ENCODE measurements at places on chromosomes 16 and 17.
A peak's percentile ranks its signal among the peaks of the same experiment; 100 is the strongest.

GRCh38 chr17:1323336-1323735, 43.9 kb downstream of the TRARG1 start:
- no peak for DNase-seq

GRCh38 chr17:68532826-68533225, 20.6 kb downstream of the PRKAR1A start:
- DNase-seq = no peak

DNA sequence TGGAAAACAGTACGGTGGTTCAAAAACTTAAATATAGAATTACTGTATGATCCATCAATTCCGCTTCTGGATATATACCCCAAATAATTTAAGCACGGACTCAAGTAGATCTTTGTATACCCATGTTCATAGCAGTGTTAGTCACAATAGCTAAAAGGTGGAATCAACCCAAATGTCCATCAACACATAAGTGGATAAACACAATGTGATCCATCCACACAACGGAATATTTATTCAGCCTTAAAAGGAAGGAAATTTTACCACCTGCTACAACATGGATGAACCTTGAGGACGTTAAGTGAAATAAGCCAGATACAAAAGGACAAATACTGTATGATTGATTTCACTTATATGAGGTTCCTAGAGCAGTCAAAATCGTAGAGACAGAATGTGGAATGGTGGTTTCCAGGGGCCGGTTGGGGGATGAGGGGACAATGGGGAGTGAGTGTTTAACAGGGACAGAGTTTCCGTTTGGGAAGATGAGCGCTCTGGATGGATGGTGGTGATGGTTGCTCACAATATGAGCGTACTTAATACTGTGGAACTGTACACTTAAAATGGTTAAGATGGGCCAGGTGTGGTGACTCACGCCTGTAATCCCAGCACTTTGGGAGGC, 5.4 kb upstream of the RNF222 start:
- DNase-seq = no peak

DNA sequence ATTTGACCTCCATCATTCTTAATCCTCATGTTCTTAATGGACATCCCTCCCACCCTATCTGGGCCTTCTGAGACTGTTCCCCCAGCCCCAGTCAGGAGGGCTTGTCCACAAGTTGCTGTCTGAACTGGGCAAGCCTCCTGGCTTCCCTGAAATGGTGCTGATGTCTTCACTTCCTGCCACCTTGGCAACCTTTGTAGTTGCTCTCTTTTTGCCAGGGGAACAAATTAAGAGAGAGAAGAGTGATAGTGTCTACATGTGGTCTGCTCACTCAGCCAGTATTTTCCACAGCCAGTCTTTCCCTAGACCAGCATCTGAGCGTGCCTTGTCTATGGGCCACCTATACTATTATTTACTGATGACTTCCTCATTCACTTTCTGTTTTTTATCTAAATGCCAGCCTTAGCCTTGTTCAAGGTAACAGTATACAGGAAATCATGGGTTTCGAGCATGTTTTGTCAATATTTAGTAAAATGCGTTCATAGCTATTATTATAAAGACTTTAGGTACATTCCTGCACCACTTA, 710.1 kb downstream of the MAF start:
- DNase-seq = no peak

DNA sequence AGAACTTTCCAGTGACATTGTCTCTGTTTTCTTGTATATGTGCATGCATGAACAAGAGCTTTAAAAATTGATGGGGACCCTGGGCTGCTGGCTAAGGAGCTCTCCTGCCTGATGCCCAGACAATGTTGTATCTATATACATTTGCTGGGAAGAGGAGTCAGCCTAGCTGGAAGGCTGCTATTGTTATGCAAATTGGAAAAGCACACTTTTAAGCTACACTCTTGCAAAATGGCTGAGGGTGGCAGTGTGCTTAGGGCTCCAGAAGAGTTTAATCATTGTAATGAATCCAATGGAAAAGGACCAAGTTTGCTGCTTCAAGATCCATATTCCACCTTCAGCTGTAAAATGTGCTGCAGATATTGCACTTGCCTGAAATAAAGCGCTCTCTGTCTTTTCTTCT, 171.8 kb downstream of the PRKCA start:
- DNase-seq = no peak

DNA sequence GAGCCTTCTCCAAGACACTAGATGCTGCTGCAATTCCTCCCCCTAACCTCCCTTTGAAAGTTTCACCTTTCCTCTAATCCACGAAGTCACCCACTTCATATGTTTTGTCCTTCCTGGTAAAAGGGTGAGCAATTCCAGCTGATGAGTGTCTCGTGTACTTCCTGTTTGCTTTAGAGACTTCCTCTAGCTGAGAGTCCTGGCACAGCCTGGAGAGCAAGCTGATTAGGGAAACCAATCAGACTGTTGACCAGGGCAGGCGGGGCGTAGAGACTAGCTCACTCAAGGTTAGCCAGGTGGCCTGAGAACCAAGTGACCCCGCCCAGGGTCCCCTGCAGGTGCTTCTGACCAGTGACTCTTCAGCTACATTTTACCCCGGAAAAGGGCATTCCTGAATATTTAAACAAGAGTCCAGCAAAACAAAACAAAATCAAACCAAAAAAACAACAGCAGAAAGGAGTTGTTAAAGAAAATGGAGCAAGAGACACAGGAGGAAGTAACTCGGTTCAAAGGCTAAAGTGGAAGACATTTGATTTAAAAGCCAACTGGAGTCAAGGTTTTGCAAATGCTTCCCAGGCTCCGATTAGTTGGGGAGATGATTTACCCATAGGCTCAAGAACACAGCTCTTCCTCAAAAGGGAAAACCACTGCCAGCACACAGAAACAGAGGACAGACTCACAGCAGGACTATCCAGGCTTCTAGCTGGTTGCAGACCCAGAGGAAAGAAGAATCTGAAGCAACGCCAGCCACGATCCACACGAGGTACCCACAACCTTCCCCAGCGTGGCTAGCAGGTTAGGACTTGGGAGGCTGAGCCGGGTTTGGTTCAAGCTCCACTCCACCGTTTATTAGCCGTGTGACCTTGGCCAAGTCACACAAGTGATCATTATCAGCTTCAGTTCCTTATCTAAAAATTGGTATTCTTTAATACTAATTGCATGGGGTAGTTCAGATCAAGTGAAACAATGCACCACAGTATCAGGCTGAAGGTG, 13.4 kb downstream of the HSPB9 start:
- no peak for DNase-seq

GRCh38 chr17:68125111-68125870, 89.8 kb downstream of the KPNA2 start:
- no peak for DNase-seq

DNA sequence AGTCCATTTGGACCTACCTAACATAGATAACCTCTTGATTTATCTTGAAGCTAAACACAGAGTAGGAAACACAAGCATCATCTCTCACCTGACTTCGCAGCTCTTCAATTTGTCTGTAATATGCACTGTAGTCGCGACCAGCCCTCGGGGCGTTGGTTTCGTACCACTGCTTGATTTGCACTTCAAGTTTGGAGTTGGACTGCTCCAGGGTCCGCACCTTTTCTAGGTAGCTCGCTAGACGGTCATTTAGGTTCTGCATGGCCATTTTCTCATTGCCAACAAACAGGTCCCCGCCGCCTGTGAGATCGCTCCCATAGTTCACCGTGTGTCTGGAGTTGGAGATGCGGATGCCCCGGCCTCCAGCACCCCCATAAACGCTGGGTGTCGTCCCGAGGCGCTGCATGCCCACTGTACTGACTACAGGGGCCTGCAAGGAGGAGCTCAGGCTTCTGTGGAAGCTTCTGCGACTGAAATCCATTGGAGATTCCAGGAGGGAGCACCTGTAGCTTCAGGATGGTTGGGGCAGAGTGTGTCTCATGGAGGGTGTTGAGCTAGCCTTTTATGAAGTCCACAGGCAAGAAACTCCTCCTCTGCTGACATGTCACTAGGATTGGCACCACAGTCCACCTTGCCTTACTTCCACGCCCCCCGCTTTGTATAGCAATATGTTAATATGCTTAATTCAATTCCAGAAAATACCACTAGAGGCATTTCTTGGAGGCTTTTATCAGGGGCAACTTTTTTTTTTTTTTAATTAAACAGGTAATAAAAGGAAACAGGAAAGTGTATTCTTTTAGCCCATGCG, at the start of gene KRT20:
Gene KRT20, minus strand, starts transcription at position 535 of the 805 bp plus-strand sequence. Its CDS starts 57 bp downstream, at position 478.
- no peak for DNase-seq

- DNase-seq = no peak
These were observed 372.7 kb upstream of the CDH11 start for GRCh38 chr16:65494609-65495008.

GRCh38 chr17:42183741-42184711, 1.2 kb downstream of the HCRT start:
- DNase-seq = peak; percentile 60

Data from activated T-helper 1 cell treated with Interleukin-2 at 50 U/mL for 16 hours (primary cell).